Choroid plexus epithelial cell (primary cell): ENCODE measurements at places on chromosomes 12 and 14.

- DNase-seq = peak; percentile 7
Observed at GRCh38 chr12:944211-944610, 5.3 kb downstream of the RAD52 start.

DNA sequence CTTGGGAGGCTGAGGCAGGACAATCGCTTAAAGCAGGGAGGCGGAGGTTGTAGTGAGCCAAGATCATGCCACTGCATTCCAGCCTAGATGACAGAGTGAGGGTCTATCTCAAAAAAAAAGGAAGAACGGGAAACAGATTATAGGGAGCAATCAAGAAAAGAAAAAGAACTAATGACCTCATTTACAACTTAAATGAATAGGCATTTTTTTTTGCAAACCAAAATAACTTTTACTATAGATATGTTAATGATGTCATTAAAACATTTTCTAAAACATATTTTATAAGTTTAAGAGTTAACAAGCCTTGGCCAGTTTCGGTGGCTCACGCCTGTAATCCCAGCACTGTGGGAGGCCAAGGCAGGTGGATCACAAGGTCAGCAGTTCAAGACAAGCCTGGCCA is 6.8 kb upstream of the RESF1 start:
- DNase-seq = no peak

DNA sequence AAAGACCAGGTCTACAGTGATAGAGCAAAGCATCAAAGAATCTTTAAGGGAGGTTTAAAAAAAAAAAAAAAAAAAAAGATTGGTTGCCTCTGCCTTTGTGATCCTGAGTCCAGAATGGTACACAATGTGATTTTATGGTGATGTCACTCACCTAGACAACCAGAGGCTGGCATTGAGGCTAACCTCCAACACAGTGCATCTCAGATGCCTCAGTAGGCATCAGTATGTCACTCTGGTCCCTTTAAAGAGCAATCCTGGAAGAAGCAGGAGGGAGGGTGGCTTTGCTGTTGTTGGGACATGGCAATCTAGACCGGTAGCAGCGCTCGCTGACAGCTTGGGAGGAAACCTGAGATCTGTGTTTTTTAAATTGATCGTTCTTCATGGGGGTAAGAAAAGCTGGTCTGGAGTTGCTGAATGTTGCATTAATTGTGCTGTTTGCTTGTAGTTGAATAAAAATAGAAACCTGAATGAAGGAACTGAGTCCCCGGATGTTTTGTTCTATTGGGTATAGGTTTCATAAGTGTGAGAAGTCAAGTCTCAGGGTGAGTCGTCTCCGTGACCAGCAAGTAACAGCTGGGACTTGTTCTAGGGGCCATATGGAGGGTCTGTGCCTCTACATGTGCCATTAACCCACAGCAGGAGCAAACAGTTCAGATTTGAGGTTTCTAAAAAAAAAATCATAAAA is 9.3 kb downstream of the PEBP1 start:
- DNase-seq = no peak

- DNase-seq = no peak
Observed at GRCh38 chr12:66050610-66051009, 79.9 kb downstream of the LLPH start.

DNA sequence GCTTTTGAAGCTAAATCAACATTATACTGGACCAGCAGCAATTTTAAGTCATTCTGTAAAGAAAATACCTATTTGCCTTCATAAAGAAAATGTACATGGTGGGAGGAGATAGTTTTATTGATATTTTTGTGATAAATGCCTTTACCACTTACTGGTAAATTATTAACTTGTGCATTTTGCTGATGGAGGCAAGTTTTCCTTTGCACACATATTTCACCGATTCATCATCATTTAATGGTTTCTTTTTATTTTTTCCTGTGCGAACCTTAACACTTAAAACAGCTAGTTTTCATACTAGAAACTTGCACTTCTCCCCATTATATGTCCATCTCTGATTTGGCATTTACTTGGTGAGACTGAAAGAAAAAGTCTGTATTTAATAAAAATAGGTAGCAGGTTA is 239.3 kb downstream of the TRHDE start:
- peak; percentile 36 for DNase-seq

- no peak for DNase-seq
Observed at GRCh38 chr14:34113991-34114390, 163.1 kb upstream of the EGLN3 start.

GRCh38 chr12:66947119-66947518 is 268.2 kb upstream of the GRIP1 start:
- DNase-seq = no peak

GRCh38 chr14:100473249-100473648 is 114.0 kb downstream of the BEGAIN start:
- DNase-seq = no peak

GRCh38 chr12:51593539-51593938 is 2.5 kb downstream of the SCN8A start:
- peak; percentile 75 for DNase-seq

- no peak for DNase-seq
Observed at GRCh38 chr12:6688543-6688998, 604 bp downstream of the ZNF384 start.

DNA sequence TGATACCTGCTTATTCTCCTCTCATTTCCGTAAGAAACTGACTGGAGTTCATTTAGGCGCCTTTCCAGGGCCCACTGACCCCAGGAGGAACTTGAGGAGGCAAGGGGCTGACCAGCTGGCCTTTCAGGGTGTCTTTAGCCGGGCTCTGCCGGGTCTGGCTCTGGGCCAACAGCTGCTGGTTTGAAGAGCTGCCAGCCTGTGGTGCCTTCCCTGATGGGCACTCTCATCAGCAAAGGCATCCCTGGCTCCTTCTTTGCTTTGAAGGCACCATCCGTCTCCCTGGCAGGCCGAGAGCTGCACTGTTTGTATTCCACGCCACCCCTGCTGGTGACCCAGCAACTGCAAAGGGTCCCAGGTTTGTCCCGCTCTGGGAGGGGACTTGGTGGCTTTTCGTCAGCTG is 42.0 kb downstream of the IQSEC3 start:
- no peak for DNase-seq

GRCh38 chr14:80152763-80153162 is 58.5 kb downstream of the DIO2 start:
- no peak for DNase-seq

GRCh38 chr12:54201001-54201794 is 12.4 kb upstream of the SMUG1 start:
- DNase-seq = peak; percentile 79

GRCh38 chr12:14974633-14975032 is 1.8 kb downstream of the PDE6H start:
- no peak for DNase-seq

- no peak for DNase-seq
Observed at GRCh38 chr14:23360496-23360895, 4.5 kb downstream of the EFS start.

- peak; percentile 1 for DNase-seq
Observed at GRCh38 chr14:53814392-53814791, 142.2 kb downstream of the BMP4 start.

DNA sequence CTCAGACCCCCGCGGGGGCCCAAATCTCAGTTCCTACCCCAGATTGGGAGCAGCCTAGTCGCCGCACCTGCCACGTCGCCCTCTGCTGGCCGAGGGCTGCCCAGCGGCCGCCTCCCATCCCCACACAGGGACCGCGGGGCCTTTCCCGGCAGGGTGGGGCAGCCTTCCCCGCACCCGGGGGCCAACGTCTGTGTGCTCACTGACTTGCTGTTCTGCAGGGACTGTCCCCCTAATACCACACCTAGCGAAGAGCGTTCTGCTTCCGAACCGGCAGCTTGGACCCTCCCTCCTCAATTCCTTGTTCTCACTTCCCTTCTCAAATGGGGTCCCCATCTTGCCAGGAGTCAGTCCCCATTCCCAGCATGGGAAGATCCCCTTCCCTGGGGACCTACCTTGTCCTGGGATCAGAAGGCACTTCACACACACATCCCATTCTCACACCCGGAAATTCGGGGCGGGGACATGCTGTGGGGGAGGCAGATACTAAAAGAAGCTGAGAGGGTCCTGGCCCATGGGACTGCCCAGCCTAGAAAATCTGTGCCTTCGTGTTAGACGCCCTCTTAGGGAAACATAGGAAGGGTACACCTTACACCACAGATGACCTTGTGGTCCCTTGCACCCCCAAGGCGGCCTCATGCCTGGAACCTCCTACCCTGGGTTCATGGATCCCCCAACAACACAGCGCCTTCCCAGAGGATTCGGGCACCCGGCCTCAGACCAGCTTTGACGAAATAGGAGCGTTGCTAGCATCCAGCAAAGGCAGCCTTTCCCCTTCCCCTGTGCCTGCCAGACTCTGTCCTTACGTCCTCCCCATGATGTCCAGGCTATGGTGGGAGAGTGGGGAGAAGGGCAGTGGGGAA is 16.4 kb downstream of the ACVRL1 start:
- DNase-seq = no peak

- no peak for DNase-seq
Observed at GRCh38 chr14:69683971-69684370, 72.6 kb downstream of the SUSD6 start.

DNA sequence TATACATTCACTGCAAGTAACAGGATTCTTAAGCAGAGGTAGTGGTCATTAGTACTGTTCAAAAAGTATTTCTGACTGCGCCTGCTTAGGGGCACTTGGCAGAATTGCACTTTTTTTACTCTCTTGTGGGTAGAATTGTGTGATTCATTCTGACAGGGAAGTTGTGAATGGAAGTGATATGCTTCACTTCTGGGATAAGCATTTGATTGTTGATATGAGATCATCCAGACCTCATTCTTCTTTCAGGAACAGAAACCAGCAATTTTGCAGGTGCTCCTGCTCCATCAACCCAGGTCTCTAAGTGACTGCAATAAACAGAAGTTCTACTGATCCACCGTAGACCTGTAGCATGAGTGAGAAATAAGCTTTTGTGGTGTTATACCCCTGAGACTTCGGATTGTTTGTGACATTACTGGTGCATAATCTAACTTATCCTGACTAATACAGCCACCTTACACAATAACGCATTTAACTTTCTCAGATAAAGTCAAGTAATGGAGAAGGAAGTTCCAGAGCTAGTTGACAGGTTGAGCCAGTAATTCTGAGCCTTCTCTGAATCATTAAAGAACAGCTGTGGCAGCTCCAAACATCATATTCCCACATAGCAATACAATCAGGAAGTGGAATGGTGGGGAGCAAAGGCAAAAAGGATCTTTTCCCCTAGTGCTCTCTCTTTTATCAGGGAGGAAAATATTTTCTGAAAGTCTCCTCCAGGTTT is 387.9 kb downstream of the SYT1 start:
- no peak for DNase-seq

DNA sequence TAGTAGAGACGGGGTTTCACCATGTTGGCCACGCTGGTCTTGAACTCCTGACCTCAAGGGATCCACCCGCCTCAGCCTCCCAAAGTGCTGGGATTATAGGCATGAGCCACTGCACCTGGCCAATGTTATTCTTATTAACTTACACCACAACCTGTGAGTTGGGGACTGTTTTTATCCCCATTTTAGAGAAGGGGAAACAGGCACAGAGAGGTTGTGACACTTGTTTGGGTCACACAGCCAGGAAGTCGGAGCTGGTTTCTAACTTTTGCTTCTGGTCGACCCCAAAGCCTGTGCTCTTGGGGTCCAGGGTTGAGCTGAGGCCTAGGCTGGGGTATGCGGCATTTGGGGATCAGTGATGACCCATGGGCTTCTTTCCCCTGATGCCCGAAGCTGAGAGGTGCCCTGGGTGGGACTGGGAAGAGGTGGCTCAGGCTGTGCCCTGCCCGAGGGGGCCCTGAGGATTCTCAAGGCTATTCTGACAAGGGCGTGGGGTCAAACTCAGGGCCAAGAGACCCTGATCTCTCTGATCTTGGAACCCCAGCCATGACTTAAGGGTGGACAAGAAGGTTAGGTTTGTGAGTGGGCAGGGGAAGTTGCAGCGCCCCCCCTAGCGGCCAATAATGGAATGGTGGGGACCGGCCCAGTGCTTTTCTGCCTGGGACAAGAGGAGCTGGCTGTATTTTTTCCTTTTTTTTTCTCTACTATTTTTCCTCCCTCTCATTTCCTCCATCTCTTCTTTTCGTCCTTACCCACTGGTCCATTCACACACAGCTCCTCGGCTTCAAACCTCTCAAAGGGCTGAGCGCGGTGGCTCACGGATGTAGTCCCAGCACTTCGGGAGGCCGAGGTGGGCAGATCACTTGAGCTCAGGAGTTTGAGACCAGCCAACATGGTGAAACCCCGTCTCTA is 3.0 kb downstream of the SDSL start:
- DNase-seq = peak; percentile 76

- peak; percentile 87 for DNase-seq
Observed at GRCh38 chr12:93146263-93146939, 217.3 kb upstream of the EEA1 start.

GRCh38 chr14:104583424-104584306 is 4.1 kb downstream of the C14orf180 start:
- no peak for DNase-seq
